Fibroblast of skin of back (primary cell): ENCODE measurements at places on chromosomes 16 and 17.

- DNase-seq: peak; percentile 87
These were observed 9.3 kb upstream of the SLC16A5 start for GRCh38 chr17:75078284-75079022.

GRCh38 chr16:85731179-85731578, 19.7 kb downstream of the C16orf74 start:
- DNase-seq: no peak

GRCh38 chr17:72134608-72135394, 14.0 kb downstream of the SOX9 start:
- peak; percentile 11 for DNase-seq

DNA sequence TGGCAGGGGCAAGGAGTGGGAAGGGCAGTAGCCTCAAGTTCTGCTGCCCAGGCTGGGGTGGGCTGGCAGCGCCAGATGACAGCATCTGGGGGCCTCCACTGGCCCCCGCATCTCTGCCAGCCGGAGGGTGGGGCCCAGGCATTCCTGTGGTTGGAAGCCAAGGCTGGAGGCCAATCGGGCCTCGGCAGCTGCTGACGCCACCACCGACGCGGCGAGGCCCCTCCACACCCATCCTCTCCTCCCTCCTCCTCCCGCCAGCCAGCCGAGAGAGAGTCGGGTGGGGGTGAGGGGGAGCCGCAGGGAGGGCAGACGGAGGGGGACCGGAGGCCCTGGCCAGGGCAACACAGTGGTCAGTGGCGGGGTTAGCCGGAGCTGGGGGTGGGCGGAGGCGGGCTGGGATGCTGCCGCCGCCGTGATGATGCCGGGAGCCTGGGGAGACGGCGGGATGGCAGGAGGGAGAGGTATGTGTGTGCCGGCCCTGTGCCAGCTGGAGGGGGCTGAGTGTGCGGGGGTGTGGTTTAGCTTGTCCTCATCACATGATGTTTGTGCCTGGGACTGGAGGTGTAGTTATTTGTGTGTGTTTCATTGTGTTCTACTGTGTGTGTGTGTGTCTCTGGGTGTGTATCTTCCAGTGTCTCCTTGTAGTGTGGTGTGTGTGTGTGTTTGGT, 36.6 kb downstream of the ARHGAP23 start:
- DNase-seq: peak; percentile 96

GRCh38 chr17:68035131-68035522, 408 bp upstream of the KPNA2 start:
- no peak for DNase-seq

DNA sequence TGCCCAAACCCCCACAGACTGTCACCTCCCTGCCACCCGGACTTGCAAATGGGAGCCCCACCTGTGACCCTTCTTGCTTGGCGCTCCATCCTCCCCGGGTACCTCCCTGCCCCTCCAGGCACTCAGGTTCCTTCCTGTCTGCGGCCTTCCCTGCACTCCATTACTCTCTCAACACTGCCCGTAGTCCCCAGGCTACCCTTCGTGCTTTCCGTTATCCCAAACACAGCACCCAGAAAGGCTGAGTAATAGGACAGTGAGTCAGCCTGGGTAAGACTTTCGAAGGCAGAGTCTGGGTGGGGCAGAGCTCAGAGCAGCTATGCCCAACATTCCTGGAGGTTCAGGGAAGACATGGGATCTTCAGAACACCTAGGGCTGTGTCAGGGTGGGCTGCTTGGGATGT, 16.6 kb upstream of the C16orf74 start:
- DNase-seq: peak; percentile 95

DNA sequence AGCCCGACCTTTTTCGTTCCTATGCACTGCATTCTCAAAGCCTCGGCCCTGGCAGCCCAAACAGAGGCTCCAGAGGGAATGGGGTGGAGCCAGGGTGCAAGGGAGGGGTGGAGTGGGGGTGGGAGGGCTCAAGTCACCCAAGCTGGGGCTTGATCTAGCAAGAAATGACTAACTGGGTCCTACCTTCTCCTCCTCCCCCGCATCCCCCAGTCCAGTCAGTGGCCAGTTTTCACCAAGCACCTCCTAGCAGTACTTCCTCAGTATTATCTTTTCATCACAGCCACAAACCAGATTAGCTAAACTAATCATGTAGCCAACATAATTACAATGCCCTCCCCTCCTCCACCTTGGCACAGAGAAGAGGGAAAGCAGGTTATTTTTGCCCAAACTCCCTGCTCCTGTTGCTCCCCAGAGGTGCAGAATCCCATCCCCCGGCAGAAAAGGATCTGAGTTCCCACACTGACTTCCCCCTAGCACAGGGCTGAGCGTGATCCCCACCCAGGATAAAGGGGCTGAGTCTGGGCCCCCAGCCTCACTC, 2.2 kb downstream of the JUP start:
- peak; percentile 49 for DNase-seq

- peak; percentile 76 for DNase-seq
These were observed at the start of gene SOCS1 for GRCh38 chr16:11255737-11256660. SOCS1 (minus strand) TSS chr16:11256204; CDS start chr16:11255478, 726 bp downstream.

DNA sequence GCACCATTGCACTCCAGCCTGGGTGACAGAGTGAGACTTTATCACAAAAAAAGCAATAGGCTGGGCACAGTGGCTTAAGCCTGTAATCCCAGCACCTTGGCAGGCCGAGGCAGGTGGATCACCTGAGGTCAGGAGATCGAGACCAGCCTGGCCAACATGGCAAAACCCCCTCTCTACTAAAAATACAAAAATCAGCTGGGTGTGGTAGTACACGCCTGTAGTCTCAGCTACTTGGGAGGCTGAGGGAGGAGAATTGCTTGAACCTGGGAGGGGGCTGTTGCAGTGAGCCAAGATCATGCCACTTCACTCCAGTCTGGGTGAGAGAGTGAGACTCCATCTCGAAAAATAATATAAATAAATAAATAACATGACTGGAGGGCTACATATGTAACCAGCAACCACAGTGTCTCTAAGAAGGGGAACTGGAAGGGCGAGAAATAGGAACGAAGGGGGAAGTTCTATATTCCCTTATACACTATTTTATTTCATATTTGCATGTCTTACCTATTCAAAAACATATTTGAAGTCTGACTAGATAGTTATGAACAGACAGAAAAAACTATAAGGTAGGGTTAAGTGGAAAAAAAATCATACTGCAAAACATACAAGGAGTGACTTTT, 25.9 kb downstream of the MYH11 start:
- no peak for DNase-seq

DNA sequence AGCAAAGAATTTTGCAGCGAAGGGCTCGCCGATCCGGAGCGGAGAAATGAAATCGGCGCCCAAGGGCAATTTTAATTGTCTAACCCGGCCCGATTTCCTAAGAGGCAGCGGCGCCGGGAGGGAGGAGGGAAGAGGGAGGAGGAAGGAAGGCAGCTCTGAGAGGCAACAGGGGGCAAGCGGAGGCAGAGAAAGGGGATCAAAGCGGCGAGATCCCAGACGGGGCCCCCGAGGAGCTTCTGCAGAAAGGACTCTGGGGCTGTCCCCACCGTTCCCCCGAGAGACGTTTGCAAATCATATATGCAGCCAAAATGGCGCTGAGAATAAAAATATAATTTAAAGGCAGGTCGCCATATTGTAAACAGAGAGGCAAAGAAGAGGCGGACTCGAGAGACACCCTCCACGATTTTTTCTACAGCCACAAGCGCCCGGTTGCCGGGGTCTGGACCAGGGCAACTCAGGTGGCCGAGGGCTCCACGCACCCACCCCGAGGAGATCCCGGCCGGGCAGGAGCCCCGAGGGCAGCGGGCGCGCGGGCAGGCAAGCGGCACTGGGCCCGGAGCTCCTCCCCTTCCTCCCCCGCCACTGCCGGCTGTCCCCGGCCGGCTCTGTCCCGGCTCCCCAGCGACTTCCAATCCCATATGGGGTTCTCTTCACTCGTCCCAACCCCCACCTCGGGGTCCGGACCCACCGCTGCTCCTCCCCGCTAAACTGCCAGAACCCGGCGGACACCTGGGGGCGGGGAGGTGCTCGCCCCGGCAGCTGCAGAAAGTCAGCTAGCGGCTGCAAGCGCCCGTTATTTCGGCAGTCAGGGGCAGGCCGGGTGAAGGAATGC, 1.9 kb downstream of the PHF12 start:
- DNase-seq: peak; percentile 51

DNA sequence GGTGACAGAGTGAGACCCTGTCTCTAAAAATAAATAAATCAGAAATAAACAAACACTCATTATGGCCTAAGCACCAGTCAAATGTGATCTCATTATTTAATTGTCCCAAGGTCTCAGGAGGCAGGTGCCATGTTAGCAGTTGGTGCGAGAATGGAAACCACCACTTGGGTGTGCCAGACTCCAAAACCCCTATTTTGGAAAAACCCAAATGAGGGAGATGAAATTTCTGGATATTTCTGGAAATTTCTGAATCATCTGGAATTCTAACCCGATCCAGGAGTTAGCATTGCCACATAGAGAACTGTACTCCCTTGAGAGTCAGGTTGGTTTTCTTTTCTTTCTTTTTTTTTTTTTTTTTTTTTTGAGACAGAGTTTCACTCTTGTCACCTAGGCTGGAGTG, 264.0 kb downstream of the XYLT1 start:
- no peak for DNase-seq

DNA sequence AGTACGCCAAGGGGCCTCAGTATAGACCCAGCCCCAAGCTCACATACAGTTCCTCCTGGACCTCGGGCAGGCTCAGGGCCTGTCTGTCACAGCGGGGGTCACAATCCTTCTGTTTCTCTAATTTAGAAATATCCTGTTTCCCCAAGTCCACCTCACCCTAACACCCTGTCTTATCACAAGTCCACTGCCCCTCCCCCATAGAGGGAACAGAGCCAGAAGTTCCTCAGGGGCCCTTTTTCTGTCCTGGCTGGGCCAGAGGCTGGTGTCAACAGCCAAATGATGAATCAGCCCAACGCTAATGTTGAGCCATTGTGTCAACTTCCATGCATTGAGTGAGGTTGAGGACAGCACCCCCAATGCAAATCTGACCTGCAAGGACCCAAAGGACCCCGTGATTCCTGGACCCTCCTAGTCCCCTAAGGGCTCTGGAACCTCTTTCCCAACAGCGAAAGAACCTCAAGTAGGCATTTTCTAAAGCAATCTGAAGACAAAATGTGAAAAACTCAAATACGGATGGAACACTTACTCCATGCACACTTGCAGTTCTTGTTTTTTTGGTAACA, 58.6 kb downstream of the PECAM1 start:
- DNase-seq: peak; percentile 4

- no peak for DNase-seq
These were observed 117.6 kb downstream of the USP31 start for GRCh38 chr16:23031508-23032098.
